ENCODE measurements at places on chromosomes 7 and 10. TPM values are rescaled to one million over a fixed set of nuclear protein-coding genes. Genes with fewer than 3 reads are reported as not detected.
A peak's percentile ranks its signal among the peaks of the same experiment; 100 is the strongest.

DNA sequence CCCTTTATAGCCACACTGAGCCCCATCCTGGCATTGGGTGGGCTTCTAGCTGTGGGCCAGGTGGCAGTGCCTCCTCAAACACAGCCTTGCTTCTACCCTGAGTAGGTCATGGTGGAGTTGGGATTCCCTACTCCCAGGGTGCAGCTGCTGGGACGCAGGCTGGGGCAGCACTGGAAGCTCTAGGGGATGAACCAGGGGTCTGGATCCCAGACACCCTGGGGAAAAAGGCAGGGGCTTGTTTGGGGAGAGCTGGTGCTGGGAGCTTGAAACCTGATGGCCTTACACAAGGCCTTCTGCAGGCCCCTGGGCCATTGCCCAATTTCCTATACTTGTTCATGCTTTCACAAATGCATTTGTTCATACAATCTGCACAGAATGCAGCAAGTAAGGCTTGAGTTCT is 103.7 kb upstream of the CTBP2 start:
- no peak for DNase-seq

- no peak for DNase-seq
These were observed 2.6 kb downstream of the ABCA13 start for GRCh38 chr7:48173756-48174382.

GRCh38 chr10:15781381-15781960 is 61.7 kb upstream of the ITGA8 start:
- DNase-seq: no peak

GRCh38 chr10:95273393-95274312 is 17.1 kb downstream of the PDLIM1 start:
- no peak for DNase-seq

DNA sequence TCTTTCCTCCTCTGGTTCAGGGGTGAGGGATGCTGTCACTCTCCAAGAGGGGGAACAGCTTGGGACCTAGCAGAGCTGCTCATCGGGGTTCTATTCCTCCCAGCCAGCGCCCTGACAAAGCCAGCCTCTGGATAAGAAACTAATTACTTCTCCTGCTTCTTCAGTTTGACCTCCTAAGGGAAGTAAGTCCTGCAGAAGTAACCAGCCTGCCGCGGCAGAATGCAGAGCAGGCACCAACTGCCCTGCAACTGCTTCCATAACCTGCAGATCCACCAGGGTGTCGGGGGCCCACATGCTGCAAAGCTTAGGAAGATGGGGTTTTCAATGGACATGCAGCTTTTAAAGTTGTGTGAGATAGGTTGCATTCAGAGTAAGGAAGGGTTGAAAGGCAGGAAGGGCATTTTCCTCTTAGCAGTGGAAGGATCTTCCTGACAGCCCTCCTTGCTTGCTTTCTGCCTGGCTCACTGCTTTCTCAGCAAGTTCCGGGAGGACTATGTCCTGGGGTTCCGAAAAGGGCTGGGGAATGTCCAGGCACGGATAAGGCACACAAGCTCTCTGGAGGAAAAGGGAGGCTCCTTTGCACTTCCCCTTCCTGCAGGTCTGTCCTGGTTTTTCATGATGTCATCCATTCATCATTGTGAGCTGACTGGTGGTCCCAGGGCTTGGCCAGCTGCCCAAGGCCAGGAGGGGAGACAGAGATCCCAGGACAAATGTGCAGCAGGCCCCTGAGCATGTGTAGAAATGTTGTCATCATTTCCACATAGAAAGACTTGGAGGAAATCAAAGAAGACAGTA is 24.3 kb upstream of the CALU start:
- DNase-seq: no peak

GRB10 gene
- 13.3 TPM for polyA plus RNA-seq

LIPF gene
- not detected for polyA plus RNA-seq

GRCh38 chr10:92284112-92284704 is 6.7 kb downstream of the CPEB3 start:
- no peak for DNase-seq

DNA sequence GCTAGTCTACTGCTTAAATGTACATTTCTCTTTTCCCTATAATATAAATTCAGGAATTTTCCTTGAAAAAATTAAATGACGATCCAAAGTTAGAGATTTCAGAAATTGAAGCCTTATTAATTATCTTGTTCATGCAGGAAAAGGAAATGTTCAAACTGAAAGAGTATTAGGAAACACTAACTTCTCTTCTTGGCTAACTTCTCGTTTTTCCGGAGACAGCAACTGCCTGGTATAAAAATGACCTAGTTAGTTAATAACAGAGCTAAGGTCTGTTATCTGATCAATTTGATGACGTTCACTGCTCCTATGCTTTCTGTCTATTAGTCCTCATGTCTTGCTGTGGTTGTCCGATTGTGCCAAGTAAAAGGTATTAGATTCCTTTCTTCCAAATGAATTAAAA is 212.5 kb downstream of the DGKB start:
- DNase-seq: no peak

ATOH7 gene
- polyA plus RNA-seq: not detected

- peak; percentile 57 for DNase-seq
These were observed 35.8 kb upstream of the COBL start for GRCh38 chr7:51352174-51353100.

CACNB2 gene
- polyA plus RNA-seq: 1.0 TPM

GRCh38 chr7:44223362-44224079 is 22.7 kb downstream of the YKT6 start:
- no peak for DNase-seq

GRCh38 chr7:147759327-147759943 is 831.1 kb upstream of the C7orf33 start:
- no peak for DNase-seq

SPDYE6 gene
- 1.1 TPM for polyA plus RNA-seq

- peak; percentile 24 for DNase-seq
These were observed 441 bp downstream of the FZD8 start for GRCh38 chr10:35641676-35642034.

ARHGEF35 gene
- polyA plus RNA-seq: 0.82 TPM

RELN gene
- polyA plus RNA-seq: 11.6 TPM

GRCh38 chr10:49356944-49357343 is 38.9 kb downstream of the DRGX start:
- DNase-seq: no peak

GRCh38 chr7:86939197-86939814 is 120.1 kb downstream of the ELAPOR2 start:
- DNase-seq: peak; percentile 54

DNA sequence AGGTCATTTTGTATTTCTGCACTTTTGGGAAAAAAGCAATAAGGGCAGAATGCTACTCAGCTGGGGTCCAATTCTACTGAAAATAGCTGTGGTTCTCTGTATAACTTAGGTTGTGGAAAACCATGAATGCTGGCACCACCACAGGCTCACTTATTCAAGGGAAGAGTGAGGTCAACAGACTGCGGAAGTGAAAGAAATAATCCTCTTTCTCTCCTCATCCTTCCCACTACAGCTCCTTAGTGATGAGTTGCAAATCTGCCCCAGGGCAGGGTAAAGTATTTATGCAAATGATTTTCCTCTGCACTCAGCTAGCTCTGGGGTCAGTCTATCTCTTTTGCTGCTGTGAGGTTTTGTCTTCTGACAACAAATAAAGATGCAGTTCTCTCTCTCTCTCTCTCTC is 74.1 kb upstream of the PTPRZ1 start:
- DNase-seq: no peak

- DNase-seq: no peak
These were observed 316.6 kb downstream of the KCNMA1 start for GRCh38 chr10:77320971-77321471.

GRCh38 chr7:68682910-68683309 is 915.4 kb upstream of the AUTS2 start:
- no peak for DNase-seq

- DNase-seq: peak; percentile 40
These were observed 2.8 kb downstream of the PDGFA start for GRCh38 chr7:516606-517456.

DNA sequence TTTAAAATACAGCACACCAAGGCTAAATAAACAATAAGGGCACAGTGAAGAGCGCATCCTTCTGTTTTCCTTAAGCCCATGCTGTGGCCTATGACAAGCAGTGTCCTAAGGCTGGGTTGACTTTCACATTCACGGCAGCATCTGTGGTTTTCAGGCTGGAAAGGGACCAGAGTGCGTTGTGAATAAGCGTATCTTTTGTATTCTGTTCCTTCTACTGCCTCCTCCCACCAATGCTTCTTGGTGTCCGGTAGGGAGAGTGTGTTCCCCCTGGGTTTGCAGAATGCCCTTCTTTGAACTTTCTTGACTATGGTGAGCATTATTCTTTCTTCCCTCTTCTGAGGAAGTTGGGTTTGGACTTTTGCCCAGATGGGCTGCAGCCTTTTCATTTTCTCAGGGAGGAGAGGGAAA is 73.6 kb downstream of the ABCA13 start:
- peak; percentile 10 for DNase-seq

DNA sequence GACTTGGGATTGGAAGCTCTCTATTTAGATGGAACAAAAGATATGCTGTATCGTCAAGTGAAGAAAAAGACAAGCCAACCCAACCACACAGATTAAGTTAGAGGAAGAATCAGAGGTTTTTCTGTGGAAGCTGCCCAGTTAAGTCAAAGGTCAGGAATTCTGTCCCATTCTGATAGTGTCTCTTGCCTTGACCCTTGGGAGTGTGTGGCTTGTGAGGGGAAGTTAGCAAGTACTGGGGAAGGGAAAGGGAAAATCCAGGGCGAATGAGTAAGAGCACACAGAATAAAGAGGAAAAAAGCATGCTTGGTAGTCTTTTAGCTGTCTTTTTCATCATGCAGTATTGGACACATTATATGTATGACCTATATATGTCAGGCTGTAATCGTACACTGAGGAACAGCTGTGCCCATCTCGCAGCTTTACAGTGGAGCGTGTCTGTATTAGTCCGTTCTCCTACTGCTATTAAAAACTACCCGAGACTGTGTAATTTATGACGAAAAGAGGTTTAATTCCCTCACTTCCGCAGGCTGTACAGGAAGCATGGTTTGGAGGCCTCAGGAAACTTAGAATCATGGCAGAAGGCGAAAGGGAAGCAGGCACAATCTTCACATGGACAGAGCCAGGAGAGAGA is 197.2 kb downstream of the GALNT17 start:
- no peak for DNase-seq

SEPTIN7 gene
- polyA plus RNA-seq: 460 TPM

DNA sequence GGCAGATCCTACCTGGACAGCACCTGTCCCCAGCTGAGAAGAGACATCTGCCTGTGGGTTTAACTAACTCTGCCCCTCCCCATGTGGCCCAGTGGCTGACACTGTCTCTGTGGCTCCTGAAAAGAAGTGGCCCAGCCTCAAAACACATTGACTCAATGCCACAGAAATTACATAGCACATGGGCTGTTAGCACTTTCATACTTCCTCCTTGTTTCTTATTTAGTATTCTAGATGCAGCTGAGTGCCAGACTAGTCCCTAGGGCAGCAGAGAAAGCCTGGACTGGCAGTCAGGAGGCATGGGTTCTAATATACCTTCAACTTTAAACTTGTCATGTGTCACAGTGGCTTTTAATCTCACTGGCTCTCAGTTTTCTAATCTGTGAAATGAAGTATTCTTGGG is 171.0 kb downstream of the TRIL start:
- no peak for DNase-seq

TMEM196 gene
- polyA plus RNA-seq: not detected

DNA sequence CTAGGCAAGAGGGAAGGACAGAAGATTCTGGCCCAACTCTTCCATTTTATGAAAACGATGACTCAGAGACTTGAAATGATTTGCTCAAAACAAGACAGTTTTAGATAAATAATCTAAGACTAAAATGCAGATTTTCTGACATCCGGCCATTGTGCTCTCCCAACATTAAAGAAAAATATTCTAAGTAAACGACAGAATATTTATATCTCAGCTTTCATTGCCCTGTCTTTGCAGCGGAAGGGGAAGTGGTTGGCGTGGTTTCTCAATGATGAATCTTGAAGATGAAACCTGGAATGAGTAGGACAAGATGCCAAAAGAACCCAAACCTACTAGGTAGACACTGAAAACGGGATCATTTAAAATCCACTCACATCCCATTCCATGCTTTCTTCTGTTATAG is 28.9 kb upstream of the NPY start:
- no peak for DNase-seq

DMTF1 gene
- polyA plus RNA-seq: 133 TPM

GRCh38 chr7:134431815-134432214 is 27.1 kb downstream of the AKR1B1 start:
- no peak for DNase-seq

ANKRD30A gene
- polyA plus RNA-seq: not detected

HYAL4 gene
- not detected for polyA plus RNA-seq

GRCh38 chr10:119205894-119206602 is 1.3 kb upstream of the GRK5 start:
- DNase-seq: no peak

- DNase-seq: no peak
These were observed 24.2 kb downstream of the TRRAP start for GRCh38 chr7:98902523-98902922.

- no peak for DNase-seq
These were observed 7.4 kb downstream of the ITGB1 start for GRCh38 chr10:32950591-32951108.

DNA sequence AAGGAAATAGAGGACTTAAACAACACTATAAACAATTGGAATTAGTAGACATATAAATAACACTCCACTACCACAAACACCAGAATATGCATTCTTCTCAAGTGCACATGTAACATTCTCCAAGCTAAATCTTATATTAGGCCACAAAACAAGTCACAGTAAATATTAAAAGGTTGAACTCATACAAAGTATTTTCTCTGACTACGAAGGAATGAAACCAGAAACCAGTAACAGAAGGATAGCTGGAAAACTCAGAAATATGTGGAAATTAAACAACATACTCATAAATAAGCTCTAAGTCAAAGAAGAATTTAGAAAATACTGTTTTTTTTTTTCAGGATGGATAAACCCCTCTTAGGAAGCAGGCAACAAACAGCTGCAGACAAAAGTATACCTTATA is 77.4 kb upstream of the IGFBP3 start:
- no peak for DNase-seq

RTKN2 gene
- polyA plus RNA-seq: 3.2 TPM

DNA sequence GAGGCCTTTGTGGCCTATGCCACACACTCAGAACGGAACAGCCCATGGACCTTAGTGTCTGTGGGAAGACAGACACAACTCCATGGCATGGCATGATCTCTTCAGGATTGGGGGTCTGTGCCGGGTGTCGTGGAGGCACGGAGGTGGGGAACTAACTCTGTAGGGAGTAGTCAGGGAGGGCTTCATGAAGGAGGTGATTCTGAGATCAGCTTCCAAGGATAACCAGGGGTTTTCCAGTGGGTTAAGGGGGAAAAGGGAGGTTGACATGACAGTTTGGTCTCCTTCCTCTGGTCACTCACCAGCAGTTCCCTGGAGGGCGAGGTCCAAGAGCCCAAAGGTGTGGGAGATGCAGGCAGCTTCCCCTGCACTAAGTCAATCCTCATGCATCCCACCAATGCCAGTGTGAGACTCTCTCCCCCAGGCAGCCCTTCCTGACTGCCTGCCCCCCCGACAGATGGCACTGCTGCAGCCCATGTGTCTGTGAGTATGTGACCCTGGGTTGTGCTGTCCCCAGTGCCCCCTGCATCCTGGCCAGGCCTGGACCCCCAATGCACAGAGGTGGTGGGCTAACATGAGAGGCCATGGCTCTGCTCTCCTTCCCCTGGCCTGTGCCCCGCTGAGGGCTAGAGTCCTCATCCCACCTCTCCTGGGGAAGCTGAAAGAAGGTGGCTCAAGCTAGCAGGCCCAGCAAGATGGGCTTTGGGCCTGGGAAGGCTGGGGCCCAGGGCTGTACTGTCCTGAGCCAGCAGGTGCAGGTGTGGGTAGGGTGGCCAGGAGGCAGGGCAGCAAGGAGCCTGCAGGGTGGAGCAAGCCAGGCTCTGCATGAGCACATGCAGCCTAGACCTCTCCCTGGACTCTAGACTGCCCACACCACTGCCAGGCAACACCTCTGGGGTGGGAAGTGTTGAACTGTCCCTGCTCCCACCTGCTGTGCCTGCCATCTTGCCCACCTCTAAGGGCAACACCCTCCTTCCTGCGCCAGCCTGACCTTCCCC is 39.7 kb downstream of the RASGEF1A start:
- no peak for DNase-seq
